Mononuclear cell (primary cell): ENCODE measurements at places on chromosomes 3 and 15. TPM values are rescaled to one million over a fixed set of nuclear protein-coding genes. Genes with fewer than 3 reads are reported as not detected.

TPRG1 gene
- total RNA-seq, result 2.4 TPM

TRH gene
- total RNA-seq, result 0.10 TPM

SLC28A2 gene
- not detected for total RNA-seq

MCF2L2 gene
- total RNA-seq, result 2.9 TPM

NPHP3 gene
- 27.3 TPM for total RNA-seq

C2CD4A gene
- 0.21 TPM for total RNA-seq

CLDN16 gene
- total RNA-seq, result 0.10 TPM

NIT2 gene
- total RNA-seq, result 14.8 TPM

FES gene
- 27.9 TPM for total RNA-seq

CNTN4 gene
- total RNA-seq, result not detected

CCDC191 gene
- total RNA-seq, result 4.3 TPM

DPPA4 gene
- 2.9 TPM for total RNA-seq

HDDC3 gene
- total RNA-seq, result 5.0 TPM

DLL4 gene
- not detected for total RNA-seq

GOLGA6A gene
- not detected for total RNA-seq

POU1F1 gene
- not detected for total RNA-seq

FBXL2 gene
- 0.10 TPM for total RNA-seq

GOLGA8T gene
- not detected for total RNA-seq

ARNT2 gene
- total RNA-seq, result not detected

OCA2 gene
- 0.10 TPM for total RNA-seq

SLC25A26 gene
- total RNA-seq, result 30.5 TPM

COMMD4 gene
- total RNA-seq, result 8.9 TPM

CIB2 gene
- 1.9 TPM for total RNA-seq

HRG gene
- total RNA-seq, result not detected

ANKUB1 gene
- not detected for total RNA-seq

P4HTM gene
- 18.6 TPM for total RNA-seq

GOLGA8K gene
- 0.84 TPM for total RNA-seq
